ENCODE measurements at places on chromosomes 7 and 10.

- DNase-seq: no peak
Measured at GRCh38 chr7:157566631-157567006, 229.8 kb downstream of the DNAJB6 start.

- no peak for DNase-seq
Measured at GRCh38 chr7:157518514-157519175, 181.8 kb downstream of the DNAJB6 start.

DNA sequence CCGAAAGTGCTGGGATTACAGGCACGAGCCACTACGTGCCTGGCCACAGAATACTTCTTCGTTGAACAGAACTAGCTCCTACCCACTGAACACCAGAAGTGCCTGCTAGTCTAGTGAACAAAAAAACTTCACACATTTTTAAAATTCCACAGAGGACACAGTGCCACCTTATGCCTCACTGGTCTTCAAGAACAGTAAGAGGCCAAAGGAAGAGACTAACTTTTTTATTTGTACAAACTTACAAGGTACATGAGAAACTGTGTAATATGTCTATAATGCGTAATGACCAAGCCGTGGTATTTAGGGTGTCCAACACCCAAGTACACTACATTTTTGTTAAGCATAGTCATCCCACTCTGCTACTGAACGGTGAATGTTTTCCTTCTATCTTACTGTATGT is 144.4 kb upstream of the PTER start:
- DNase-seq: no peak

GRCh38 chr7:50821457-50822008 is 38.8 kb upstream of the GRB10 start:
- no peak for DNase-seq

DNA sequence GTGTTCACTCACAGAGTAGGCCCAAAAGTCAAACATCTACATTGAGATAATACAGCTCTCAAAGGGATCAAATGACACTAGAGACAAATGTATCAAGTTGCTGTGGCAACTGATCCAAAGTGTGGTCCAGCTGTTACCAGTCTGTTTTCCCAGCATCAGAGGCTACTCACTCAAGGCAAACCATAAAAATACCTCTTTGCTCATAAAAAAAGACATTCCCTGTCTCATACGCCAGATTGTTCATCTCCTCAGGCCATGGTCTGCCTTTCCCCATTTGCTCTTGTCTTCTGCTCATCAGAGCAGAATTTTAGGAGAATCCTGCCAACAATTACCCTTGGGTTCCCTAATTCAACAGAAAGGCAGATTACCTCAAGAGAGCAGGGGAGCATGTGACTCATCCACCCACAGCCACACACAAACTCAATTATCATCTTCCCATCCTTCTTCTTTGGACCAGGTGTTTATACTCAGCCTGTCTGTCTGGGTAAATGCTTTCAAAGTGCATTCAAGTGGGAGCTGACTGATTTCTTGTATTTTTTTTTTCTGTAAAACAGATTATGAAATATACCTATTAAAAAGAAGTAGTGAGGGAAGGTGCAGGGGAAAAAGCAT is 226.5 kb upstream of the HPS1 start:
- no peak for DNase-seq

- DNase-seq: no peak
Measured at GRCh38 chr7:48307041-48307714, 135.9 kb downstream of the ABCA13 start.

DNA sequence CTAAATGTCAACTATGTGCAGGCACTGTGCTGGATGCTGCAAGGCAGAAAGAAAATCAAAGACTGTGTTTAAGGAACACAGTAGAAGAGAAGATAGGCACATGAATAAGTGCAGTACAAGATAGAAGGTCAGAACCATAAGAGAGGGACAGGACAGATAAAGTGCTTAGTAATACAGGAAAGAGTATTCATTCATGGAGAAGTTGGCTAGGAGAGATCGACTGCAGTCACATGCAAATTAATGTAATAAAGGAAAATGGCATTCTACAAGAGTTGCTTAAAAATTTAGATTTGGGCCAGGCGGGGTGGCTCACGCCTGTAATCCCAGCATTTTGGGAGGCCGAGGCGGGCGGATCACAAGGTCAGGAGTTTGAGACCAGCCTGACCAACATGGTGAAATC is 24.8 kb downstream of the KIF5B start:
- no peak for DNase-seq

GRCh38 chr10:30433306-30433729 is 666 bp upstream of the MAP3K8 start:
- peak; percentile 95 for DNase-seq

DNA sequence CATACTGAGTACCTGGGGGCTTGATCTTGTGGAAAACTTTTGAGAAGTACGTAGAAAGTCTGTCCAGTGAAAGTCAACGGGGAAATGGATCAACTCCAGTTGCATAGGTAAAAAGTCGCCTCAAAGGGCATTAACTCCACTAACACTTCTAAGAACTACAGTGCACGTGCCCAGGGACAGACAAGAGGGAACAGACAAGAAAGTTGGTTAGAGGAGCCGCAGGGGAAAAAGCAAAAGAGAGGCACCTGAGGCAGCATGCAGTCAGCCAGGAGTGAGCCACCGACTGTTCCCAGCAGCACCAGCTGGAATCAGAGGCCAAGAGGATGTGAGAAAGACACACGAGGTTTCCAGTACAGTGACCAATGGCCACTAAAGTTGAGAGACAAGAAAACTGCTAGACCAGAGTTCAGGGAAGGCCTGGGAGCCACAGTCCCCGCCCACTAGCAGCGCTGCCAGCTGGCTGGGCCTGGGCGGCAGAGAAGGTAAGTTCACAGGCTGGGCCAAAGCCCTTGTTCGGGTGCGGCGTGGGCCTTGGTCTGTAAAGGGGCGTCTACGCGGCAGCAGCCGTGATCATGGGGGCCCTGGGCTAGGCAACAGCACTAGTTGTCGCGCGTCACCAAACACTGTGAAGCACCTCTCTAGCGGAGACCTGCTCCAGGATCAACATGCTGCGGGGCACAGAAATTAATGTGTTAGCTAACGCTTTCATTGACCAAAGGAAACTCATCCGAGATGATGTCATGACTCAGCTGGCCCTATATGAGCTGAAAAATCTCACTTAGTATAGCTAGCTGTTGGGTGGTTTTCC is 14.0 kb downstream of the ITGB1 start:
- DNase-seq: no peak

GRCh38 chr7:92667816-92668535 is 77.8 kb upstream of the FAM133B start:
- no peak for DNase-seq

DNA sequence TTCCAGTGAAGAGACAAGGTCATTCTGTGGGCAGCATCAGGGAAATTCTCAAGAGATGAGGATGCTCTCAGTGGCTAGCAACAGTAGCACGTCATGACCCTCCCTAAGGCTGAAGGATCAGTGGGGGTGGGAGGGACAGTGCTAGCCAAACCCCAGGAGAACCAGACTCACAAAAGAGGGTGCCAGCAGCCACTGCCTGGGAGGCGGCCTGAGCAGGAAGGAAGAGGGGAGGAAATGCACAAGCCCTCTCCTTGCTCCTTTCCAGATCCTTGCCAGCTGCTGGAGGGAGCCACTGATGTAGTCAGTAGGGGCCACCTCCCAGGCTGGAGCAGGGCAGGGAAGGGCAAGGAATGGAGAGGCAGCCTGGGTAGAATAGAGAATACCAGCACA is 302.7 kb downstream of the RPS24 start:
- no peak for DNase-seq

Measured in suprapubic skin (tissue), 4 donors.